CD4-positive, CD25-positive, alpha-beta regulatory T cell (primary cell): ENCODE measurements at places on chromosomes 1 and 21.
A peak's percentile ranks its signal among the peaks of the same experiment; 100 is the strongest.

DNA sequence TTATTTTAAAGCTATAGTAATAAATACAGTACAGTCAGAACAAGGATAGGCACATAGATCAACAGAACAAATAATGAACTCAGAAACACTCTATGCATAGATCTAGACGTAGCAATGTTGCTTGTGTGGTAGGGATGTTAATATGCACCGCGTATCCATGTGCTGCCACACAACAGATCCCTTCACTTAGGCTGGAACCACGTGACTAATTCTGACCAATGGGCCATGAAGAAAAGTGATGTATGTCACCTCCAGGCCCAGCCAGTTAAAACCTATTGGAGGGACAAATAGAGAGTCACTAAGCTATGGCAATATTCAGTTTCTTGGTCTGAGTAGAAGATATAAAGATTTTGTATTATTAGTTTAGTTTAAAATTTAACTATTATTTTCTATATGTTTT is 91.4 kb downstream of the ADAMTS1 start:
- DNase-seq = no peak

DNA sequence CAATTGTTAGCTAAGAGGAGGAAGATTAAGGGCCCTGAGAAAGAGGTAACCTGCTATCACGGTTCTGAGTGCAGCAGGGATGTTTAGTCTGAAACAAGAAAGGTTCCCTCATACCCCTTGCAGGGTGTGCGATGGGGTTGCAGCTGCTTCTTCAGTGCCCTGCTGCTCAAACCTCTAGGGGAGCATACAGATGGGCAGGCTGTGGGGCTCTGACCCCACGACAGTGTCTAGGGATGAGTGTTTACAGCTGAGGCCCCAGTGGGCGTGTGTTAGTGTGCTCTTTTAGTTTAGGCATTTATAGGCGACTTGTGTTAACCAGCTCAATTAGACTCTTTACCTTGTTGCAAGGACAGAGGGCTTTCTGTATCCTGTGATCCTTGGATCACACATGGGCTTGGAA is 41.3 kb upstream of the PLA2G5 start:
- DNase-seq = no peak

- no peak for DNase-seq
These were observed 41.4 kb upstream of the KIF1B start for GRCh38 chr1:10168912-10169514.

GRCh38 chr21:32112195-32112594 is 166.7 kb downstream of the MIS18A start:
- no peak for DNase-seq

DNA sequence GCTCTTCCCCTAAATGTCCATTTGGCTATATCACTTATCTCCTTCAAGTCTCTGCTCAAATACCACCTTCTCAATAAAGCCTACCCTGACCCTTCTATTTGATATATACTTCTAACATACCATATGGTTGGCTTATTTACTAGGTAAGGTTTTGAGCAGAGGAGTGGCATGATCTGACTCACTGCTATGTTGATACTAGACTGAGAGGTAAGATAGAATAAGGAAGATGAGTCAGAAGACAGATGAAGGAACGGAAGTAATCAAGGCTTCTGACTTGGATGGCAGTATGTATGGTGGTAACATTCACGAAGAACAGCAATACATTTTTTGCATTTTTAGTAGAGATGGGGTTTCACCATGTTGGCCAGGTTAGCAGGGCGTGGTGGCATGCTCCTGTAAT is 4.8 kb upstream of the HRNR start:
- no peak for DNase-seq

- no peak for DNase-seq
These were observed 118.7 kb upstream of the RRP15 start for GRCh38 chr1:218166268-218166945.

DNA sequence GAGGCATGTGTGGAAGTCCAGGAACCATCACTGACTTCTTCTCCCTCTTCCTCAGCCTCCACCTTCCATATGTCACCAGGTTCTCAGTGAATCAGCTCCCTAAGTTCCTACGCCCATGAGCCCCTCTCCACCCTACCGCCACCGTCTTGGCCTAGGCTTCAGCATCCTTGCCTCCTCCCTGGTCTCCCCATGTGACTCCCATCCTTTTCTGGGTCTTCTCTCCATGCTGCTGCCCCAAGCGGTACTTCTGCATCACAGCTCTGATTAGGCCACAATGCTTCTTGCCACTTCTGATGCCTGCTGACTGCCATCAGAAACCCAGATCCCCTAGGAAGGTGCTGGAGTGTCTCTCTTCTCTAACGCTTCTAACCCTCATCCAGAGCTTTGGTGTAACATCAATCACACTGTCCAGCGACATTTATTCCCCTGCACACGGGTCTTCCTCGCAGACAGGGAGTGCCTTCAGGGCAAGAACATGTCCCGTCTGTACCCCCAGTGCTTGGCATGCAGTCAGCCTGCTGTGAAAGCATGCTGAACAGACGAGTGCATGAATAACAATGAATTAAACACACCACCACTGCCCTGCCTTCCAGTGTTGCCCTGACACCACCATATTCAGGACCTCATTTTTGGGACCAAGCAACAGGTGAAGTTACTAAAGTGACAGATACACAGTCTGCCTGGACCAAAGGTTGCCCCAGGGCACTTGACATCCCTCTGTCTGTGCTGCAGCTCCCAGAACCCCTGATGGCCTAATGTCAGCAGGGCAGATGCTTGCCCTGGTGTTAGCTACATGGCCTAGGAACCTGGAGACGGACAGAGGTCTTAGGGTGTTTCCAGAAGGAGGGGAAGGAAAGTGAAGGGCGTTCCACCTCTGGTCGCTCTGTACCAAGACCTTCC is 158.7 kb upstream of the EDN2 start:
- no peak for DNase-seq

GRCh38 chr1:210441028-210441427 is 112.3 kb downstream of the HHAT start:
- DNase-seq = no peak

- DNase-seq = no peak
These were observed 1.0 kb upstream of the KCNC4 start for GRCh38 chr1:110208916-110209645.

DNA sequence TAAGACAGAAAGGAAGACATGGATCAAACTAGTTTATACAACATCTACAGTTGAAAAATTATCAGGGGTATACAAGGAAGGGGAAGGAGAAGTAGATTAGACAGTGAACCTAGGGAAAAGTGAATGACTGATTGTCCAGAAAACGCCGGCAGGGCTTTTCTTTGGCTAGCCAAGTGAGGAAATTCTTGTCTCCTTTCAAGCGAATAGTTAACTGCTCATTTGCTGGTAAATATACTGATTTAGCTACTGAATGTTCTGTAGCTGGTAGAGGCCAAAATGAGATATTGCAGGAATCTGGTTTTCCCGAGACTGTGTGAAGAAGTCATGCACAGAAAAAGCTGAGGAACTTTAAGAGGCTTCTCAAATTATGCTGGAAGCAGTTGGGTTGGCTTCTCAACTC is 128.5 kb upstream of the ZNHIT6 start:
- DNase-seq = no peak

DNA sequence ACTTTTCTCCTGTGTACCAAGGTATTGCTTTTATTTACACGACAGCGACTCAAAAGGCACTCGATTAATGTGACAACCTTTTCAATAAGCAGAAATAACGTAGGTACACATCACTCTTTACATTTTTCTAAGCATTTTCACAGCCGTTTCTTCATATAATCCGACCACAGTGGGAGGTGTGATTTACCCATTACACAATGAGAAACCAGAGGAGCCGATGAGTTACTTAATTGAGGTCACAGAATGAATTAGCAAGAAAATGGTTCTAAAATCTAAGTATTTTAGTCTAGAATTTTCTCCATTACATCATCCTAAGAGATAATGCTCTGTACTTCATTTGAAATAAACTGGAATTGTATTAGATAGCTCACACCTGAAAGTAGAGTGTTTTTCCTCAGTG is 71.5 kb downstream of the UMODL1 start:
- DNase-seq = no peak

- no peak for DNase-seq
These were observed 9.9 kb upstream of the PAQR6 start for GRCh38 chr1:156257711-156258110.

DNA sequence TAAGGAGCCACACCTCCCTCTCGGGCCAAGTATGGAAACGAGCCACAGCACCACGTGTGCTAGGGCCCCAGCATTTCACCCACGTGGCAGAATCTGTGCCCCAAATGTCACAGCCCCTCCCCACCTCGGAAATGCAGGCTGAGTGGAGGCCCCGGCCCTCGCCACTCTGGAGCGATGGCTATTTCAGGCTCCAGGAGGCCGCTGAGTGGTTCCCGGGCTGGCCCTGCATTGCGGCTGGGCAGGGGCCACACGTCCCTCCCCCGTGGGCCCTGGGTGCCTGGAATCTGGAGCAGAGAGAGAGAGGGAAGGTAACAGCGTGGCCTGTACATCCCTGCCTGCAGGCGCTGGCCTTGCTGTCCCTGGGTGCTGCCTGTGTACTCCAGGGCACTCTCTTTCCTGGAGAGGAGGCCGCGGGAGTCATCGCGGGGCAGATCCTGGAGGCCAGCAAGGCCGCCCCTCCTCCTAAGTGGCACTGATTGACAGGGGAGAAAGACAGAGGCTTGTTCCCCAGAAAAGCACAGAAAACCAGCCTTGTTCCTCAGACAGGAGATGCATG is 68.0 kb upstream of the TRAPPC10 start:
- no peak for DNase-seq

- no peak for DNase-seq
These were observed 80.3 kb upstream of the ETS2 start for GRCh38 chr21:38725196-38726157.

- no peak for DNase-seq
These were observed 1431.7 kb upstream of the B3GALT2 start for GRCh38 chr1:194618101-194618500.

- no peak for DNase-seq
These were observed 64.0 kb downstream of the LHX8 start for GRCh38 chr1:75198163-75198562.

DNA sequence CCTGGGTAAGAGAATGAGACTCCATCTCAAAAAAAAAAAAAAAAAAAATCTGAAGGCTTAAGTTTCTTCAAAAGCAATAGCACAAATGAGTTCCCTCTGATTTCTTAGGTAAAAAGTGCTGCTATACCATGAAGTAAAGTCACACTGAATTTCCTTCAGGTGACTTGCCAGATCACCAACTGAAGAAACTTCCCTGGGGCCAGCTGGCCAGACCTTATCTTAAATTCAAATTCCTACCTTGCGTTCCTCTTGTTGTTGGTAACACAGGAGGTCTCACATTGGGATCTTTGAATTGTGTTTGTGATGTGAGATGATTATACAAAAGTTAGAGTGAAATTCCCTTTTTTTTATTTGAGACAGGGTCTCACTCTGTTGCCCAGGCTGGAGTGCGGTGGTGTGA is 11.8 kb downstream of the INAVA start:
- no peak for DNase-seq

GRCh38 chr1:58545591-58546519 is 671 bp downstream of the OMA1 start:
- peak; percentile 83 for DNase-seq

GRCh38 chr1:228515200-228515834 is 28.1 kb downstream of the RNF187 start:
- DNase-seq = peak; percentile 45

- DNase-seq = no peak
These were observed 357.6 kb downstream of the TGFB2 start for GRCh38 chr1:218702775-218703174.

DNA sequence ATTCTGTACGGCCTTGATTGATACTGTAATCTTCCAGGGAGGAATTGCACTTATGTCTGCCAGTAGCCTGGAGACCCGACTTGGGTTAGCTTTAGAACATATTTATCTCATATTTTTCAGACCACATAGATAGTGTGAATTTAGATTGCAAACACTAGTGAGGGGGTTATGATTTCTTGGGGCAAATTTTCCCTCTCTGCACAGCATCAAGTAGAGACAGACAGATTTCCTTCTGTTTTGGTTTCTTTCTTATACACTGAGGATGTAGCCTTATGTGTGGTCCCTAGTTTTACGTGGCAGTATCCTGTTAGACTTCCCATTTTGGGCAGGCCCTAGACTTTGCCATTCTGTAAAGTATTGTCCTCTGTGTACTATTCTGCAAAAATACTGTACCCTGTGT is 29.0 kb downstream of the SOAT1 start:
- DNase-seq = no peak

- no peak for DNase-seq
These were observed 72.6 kb downstream of the TENT5C start for GRCh38 chr1:117678246-117678977.

GRCh38 chr1:8094481-8095241 is 68.6 kb upstream of the ERRFI1 start:
- no peak for DNase-seq

DNA sequence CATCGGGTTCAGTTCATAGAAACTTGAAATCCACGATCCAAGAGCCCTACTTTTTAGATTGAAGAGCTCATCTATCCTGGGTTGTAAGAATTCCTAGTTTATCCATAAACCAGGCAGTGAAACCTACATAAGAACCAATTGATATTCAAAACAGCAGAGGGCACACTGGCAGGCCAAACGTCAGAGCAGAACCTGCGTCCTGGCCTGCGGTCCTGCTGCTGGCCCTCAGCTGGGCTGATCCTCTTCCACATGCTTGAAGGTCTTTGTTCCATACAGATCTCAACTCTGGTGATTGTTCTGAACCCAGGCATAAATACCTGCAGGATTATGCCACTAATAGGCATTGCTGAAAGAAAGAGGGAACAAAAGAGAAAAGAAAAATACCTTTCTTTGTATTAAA is 47.0 kb downstream of the MT1HL1 start:
- no peak for DNase-seq

DNA sequence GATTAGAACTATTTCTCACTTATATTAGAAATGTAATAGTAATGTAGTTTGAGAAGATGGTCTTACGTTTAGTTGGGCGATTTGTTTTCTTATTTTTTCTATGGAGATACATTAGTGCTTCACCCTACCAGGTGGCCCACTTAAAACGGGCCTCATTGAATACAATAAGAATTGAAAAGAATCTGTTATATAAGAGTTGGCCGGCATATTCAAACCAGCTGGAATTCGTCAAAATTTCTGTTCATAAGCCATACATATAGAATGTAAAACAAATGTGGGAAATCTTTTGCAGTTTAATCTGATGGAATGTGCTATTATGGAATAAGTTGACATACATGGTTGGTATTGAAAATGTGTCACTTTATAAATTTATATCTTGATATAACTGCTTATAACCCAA is 96.4 kb upstream of the C1orf105 start:
- DNase-seq = no peak

DNA sequence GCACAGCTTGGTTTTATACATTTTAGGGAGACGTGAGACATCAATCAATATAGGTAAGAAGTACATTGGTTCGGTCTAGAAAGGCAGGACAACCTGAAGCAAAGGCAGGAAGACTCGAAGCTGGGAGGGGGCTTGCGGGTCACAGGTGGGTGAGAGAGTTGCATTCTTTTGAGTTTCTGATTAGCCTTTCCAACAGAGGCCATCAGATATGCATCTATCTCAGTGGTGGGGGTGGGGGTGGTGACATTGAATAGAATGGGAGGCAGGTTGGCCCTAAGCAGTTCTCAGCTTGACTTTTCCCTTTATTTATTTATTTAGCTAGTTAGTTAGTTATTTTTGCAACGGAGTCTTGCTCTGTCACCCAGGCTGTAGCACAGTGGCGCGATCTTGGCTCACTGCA is 85.6 kb downstream of the WDR4 start:
- DNase-seq = no peak

- DNase-seq = peak; percentile 71
These were observed 47.1 kb upstream of the ATP1A1 start for GRCh38 chr1:116325922-116326321.
